ENCODE measurements at places on chromosomes 6 and 20.

DNA sequence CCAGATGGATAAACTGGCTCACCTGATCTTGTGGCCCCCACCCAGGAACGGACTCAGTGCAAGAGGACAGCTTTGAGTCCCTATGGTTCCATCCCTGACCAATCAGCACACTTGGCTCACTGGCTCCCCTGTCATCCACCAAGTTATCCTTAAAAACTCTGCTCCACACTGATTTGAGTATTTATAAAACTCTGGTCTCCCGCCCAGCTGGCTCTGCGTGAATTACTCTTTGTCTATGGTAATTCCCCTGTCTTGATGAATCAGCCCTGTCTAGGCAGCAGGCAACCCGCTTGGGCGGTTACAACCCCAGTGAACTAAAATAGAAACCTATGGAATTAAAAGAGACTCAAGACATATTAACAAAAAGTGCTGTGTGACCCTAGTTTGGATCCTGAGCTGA lies 38.1 kb upstream of the CD83 start:
- DNase-seq: no peak

DNA sequence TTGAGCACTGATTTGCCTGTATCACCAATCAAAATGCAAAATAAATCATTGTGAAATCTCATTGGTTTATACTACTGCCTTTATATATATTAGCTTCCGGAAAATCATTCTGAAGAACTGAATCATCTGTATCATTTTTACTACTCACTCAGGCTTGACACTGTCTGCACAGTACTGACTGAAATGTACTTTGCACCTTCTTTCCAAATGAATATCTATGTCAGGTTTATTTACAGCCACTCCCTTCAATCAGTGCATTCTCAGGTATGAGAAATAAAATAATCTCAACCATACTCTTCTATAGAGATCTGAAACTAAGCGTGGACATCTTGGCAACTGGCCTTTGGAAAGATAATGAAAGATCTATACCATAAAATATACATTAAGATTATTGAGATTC lies 2.7 kb downstream of the KHDRBS2 start:
- no peak for DNase-seq

- DNase-seq: no peak
Measured at GRCh38 chr6:56072856-56073255, 174.5 kb downstream of the COL21A1 start.

DNA sequence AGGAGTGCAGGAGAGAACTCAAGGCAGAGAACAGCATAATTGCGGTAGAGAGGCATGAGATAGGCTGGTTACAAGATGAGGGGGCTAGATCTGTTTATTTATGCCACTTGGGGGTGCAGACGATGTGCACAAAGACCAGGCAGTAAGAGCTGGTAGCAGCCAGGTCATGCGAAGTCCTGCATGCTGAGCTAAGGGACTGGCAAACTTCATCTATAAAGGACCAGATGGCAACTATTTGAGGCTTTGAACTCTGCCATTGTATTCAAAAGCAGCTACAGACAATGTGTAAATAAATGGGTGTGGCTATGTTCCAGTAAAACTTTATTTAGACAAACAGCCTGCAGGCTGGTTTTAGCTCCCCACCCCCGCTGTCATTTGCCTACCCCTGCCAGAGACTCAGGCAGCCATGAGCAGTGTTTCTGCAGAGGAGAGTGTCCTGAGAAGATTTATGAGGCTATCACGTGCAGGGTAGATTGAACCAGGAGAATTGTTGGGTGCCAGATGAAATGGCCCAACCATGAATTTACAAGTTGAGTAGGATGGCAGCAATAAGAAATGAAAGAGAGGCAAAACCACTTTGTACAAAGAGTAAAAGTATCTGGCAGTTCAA lies 253.4 kb upstream of the MOCS1 start:
- no peak for DNase-seq

GRCh38 chr6:169839898-169840631 lies 88.6 kb downstream of the ERMARD start:
- DNase-seq: no peak

DNA sequence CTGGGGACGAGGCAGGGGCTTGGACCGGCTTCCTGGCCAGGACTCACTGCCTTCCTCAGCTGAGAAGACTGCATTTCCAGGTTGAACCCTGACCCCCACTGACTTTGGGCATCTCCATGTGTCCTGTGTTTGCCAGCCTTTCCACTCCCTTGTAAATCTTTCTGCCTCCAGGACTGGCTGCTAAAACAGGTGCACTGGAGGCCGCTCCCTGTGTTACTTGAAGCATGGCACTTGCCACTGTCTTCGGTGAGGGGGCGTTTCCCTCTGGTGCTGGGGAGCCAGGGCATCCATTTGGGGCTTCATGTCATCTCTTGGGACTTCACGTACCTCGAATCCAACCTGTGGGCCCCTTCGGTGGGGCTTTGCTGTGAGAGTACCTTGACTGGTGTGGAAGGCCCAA lies 6.7 kb upstream of the RBM38 start:
- no peak for DNase-seq

DNA sequence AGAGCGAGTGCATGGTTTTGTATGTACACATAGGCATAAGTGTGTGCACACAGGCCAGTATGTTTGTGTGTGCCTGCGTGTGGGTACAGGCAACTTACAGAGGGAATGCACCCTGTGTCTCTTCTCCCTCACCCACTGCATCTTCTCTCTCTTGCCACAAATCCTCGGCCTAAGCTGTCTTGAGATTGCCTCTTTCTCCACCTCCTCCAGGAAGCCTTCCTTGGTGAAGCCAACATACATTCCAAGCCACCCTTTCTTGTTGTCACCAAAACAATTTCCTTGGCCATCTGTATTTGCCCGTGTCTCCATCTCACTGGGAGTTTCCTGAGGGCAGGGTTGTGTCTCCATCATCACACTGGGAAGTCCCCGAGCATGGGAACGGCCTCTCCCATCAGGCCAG lies 29.8 kb upstream of the MLN start:
- no peak for DNase-seq

- no peak for DNase-seq
Measured at GRCh38 chr20:21554376-21554890, 40.6 kb upstream of the NKX2-2 start.

DNA sequence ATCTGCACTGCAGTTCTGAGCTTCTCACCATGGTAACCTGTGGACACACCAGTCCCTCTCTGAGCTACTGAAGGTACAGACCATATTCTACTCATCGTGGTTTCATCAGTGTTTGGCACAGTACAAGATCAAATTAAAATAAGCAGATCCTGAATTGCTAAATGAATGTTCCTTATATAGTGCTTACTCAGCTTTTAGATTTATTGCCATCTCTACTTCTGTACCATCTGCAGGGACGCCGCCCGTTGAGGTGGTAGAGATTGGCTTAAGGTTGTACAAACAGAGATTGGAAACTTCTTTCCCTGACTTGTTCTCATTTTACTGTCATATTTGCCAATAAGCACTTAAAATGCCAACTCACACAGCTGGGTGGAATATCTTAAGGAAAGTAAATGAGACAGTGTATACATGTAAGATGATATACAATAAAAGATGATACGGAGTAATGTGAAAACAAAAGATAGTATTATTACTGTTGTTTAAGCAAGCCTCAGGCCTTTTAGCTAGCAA lies 223.4 kb upstream of the FOXQ1 start:
- DNase-seq: no peak

DNA sequence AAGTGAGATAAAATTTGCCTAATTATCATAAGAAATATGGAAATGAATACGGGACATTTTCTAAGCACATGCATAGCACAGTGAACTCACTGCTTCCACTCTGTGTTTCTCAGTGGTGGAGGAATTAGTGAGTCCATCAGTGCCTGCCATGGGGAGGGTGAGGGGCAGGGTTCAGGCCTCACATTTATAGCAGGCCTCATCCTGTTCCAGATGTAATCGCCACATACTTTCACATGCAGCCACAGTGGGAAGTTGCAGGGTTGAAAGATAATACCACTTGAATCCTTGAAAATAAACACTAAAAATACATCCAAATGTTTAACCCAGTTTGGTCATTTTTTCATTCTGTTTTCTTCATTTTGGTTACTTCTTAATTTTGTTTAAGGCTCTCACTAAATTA lies 29.9 kb upstream of the ANKEF1 start:
- DNase-seq: no peak

DNA sequence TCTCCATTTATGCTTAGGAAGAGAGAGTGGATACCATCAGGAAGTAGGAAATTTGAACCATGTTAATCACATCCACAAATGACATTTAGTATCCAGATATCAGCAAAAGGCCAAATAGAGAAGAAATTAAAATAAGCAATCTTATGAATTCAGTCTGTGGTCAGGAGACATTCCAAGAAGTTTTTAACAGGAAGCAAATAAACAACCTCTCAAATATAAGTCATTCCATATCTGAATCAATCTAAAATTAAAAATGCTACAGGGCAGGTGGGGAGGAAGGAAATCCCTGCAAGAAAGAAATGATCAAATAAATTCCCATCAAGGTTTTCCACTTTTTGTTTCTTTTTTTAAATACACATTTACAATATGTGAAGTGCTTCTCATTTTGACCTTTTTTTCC lies 520.6 kb downstream of the LMBRD1 start:
- no peak for DNase-seq

GRCh38 chr6:55868771-55869479 lies 6.5 kb downstream of the BMP5 start:
- DNase-seq: no peak

DNA sequence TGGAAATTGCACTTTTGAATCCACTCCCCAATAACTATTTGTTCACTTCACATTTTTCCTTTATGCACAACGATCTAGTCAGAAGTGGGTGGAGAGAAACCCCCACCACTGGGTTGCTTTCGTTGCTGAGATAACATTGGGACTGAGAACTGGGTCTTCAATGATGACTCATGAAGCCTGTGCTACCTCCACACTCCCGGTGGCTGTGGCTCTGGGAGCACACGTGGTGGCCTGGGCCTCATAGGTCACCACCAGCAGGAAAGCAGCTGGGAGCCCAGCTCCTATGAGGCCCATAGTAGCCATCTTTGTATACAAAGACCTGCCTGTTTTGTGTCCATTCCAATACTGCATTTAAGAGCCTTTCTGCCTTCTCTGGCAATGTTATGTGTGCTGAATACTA lies 178.0 kb upstream of the SASH1 start:
- DNase-seq: no peak

DNA sequence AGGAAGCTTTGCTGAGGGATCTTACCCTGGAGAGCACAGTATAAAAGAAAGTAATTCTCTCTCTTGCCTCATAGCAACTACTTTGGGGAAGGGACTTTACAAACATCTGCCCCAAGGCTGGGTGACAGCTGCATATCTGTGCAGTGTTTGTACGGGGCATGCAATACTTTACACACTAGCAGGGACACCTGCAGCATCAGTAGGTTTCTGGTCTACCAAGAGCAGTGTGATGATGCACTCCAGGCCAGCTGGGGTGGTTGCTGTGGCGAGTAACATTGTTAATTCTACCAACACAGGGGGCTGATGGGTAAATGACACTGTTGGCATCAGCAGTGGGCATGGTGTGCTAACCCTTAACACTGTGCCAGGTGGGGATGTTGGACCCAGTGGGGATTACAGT lies 48.0 kb downstream of the ADTRP start:
- DNase-seq: no peak

All from uterus (tissue), 4 donors.